C1 segment of cervical spinal cord (tissue), 14 donors: ENCODE measurements at places on chromosomes 6 and 20.

- no peak for DNase-seq
Measured at GRCh38 chr20:62735331-62735821, 26.7 kb downstream of the NTSR1 start.

GRCh38 chr20:36277546-36277945, 28.6 kb upstream of the DLGAP4 start:
- no peak for DNase-seq

DNA sequence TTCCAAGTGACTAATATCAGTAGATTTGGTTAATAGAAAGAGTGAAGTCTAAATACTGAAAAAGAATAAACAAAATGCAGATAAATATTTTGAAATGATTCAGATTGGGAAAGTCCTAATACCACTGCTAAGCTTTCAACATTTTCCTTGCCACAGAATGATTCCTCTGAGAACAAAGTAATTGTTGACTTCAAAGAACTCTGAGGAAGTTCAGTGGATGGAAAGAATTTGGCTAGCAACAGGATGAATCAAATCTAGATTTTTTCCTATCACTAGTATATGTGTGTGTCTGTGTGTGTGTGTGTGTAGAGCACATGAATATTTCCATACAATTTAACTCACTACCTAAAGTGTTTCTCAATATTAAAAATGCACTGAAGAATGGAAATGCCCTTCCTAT, 107.9 kb upstream of the PREP start:
- DNase-seq, result no peak

- DNase-seq, result no peak
Measured at GRCh38 chr20:16293590-16293989, 279.7 kb downstream of the KIF16B start.

DNA sequence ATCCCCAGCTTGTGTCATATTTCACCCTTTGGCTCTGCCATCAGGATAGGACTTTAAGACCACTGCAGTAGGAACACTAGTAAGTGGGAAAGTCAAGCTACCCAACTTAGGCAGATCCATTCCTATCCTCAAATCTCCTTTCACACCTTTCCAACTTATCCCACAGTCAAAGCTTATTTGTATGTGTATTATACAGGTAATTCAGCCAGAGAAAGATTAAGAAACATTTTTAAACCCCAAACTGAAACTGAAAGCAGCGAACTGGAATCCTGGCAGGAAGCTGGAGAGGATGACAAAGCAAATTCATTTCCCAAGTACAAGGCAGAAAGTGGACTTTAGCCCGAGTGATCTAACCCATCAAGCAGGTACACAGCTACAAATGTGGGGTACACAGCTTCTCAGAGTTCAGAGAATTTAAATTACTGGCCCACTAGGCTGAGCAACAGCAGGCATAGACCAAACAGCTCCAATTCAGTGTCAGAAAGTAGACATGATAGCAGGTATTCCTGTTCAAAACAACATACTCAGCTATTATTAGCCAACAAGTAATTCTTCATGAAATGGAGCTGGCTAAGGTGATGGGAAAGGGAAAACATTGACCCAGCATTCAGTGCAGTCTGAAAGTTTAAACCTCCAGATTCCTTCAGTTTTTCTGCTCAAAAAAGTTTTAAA, 39.1 kb downstream of the ILRUN start:
- DNase-seq, result no peak
